ENCODE measurements at places on chromosomes 12 and 14.

DNA sequence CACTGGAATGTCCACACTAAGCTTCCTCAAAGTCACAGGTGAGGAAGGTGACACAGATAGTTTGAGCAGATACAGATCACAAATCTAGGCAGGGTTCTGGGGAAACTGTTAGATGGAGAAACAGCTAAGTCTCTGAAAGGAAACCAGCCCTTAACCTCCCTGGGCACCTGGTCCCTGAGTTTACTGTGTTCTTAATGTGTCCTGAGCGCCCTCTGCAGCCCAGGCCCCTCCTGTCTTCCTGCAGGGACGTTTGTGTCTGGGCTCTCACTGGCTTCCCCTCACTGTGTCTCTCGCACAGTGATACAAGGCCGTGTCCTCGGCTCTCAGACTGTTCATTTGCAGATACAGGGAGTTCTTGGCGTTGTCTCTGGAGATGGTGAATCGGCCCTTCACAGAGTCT, 684.3 kb downstream of the TMEM121 start:
- no peak for DNase-seq

DNA sequence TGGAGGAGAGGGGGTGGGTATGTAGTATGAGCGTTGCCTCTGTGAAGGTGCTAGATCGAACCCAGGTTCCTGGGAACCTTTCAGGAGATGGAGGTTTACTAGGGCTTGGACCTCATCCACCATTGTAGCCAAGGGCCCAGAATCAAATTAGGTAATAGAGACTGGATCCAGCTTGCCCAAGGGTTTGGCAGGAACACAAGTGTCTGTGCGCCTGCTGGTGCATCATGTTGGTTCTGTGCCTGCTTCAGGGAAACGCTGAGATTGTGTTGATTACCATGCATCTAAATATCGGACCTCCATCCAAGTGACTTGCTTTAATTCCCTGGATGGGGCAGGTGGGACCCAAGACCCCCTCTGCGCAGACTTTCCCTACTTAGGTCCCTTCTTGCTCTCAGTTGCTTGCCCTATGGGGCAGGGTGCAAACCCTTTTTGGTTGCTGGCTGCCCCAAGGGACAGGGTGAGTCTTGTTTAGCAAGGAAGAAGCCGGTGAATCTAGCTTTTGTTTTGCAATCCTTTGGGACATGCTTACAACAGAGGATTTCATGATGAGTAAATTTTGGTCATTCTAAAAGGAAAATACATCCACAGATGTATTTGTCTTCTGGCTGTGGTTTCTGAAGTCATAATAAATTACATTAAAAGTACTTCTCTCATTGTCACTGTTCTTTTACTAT, 189.8 kb upstream of the PRICKLE1 start:
- DNase-seq = no peak

- no peak for DNase-seq
Measured at GRCh38 chr14:82626156-82627066, 1092.8 kb upstream of the SEL1L start.

DNA sequence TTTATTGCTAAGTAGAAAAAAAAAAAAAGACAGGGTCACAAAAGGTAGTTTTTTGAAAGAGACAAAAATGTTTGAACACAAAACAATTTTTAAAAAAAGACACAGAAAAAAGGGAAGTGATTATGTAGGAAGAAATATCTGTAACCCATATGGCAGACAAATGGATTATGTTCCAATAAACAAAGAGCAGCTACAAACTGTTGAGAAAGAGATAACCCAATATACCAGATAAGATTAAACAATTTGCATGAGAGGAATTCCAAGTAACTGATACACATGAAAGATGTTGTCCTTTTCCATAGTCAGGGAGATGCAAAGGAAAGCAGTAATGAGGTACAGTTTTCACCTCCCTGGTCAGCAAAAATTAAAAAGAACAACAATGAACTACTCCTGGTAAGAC, 44.9 kb downstream of the PTPRR start:
- DNase-seq = no peak

DNA sequence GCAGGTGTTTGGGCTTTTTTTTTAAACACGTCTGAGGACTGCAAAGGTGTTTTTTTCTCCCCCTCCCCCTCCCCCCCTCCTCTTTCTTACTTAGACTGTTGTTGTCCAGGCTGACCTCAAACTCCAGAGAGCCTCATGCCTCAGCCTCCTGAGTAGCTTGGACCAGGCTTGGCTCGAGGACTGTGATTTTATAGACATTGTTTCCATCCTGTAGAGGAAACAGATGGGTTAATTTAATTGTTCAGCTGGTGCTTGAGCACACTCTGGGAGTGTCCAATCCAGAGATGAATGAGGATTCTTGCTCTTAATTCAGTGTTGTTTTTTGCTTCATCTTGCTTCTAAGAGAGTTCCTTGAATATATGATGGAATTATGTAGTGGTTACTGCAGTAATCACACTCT, 42.1 kb downstream of the RASSF3 start:
- no peak for DNase-seq

- DNase-seq = no peak
Measured at GRCh38 chr14:106459971-106460730, 933.8 kb downstream of the TMEM121 start.

DNA sequence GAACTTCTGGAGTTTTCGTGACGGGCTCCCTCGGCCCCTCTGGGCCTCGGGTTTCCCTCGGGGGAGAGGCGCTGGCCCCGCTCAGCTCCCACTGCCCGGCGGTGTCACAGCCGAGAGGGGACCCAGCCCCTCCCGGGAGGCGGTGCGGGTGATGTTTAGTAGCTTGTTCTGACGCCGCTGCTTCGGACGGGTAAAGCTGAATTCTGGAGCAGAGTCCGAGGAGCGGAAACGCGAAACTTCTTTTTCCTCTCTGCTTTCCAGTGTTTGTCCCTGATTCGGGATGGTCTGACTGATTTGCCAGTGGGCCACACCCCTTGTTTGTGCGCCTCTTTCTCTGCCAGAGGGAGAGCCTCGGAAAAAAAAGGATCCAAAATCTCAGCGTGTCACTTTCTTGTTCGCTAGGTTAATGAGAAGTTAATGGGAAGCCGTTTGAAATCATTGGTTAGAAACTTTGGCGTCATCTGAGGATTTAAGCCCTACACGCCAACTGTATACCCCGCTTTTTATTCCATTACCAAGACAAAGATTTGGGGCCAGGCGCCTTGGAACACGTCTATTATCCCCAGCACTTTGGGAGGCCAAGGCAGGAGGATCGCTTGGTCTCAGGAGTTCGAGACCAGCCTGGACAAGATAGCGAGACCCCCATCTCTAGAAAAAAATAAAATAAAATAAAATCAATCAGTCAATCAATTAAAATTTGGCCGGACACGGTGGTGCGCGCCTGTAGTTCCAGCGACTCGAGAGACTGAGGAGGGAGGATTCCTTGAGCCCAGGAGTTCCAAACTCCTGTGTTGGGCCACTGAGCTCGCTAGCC, 756 bp downstream of the TULP3 start:
- peak; percentile 38 for DNase-seq

DNA sequence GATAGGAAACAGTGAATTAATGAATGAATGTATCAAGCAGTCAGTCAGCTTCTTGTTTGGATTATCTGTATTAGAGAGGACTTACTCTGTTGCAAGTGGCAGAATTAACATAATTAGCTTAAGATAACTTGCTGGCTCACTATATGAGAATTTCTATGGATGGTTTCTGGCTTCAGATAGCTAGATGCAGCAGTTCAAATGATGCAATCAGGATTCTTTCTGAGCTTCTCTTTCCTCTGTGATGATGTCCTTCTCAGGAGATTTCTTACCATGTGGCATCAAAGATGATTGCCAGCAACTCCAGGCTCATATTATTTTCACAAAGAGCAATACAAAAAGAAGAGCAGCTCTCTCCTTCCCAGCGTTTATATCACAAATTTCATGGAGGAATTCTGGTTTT, 30.7 kb downstream of the FRMD6 start:
- no peak for DNase-seq

DNA sequence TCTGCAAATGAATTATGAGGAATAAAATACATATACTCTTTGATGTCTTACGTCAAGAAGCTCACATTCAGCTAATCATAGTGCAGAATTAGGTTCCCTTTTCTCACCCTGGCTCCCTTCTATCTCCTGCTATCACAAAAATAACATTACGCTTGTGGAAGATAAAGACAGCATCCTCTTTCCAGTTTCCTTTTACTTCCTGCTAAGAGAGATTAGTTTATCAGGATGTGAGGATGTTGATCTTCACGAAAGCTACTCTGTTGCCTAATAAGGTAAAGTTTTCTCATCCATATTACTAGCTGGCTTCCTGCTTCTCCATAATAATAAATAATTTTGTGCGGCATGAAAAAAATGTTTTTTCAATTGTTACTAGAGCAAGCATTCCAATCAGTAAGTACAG, 217.7 kb upstream of the DCN start:
- DNase-seq = no peak

GRCh38 chr14:42504433-42504832, 897.8 kb downstream of the LRFN5 start:
- no peak for DNase-seq

DNA sequence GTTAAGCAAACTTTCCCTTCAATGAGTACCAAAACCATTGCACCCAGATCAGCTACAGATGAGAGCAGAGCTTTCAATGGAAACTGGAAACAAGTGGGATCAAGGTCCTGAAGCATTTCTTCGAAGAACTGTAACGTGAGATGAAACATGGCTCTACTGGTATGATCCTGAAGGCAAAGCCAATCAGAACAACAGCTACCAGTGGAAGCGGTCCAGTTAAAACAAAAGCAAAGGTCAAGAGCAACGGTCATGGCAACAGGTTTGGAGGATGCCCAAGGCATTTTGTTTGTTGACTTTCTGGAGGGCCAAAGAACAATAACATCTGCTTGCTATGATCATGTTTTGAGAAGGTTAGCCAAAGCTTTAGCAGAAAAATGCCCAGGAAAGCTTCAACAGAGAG, 137.9 kb upstream of the CPSF6 start:
- DNase-seq = no peak

DNA sequence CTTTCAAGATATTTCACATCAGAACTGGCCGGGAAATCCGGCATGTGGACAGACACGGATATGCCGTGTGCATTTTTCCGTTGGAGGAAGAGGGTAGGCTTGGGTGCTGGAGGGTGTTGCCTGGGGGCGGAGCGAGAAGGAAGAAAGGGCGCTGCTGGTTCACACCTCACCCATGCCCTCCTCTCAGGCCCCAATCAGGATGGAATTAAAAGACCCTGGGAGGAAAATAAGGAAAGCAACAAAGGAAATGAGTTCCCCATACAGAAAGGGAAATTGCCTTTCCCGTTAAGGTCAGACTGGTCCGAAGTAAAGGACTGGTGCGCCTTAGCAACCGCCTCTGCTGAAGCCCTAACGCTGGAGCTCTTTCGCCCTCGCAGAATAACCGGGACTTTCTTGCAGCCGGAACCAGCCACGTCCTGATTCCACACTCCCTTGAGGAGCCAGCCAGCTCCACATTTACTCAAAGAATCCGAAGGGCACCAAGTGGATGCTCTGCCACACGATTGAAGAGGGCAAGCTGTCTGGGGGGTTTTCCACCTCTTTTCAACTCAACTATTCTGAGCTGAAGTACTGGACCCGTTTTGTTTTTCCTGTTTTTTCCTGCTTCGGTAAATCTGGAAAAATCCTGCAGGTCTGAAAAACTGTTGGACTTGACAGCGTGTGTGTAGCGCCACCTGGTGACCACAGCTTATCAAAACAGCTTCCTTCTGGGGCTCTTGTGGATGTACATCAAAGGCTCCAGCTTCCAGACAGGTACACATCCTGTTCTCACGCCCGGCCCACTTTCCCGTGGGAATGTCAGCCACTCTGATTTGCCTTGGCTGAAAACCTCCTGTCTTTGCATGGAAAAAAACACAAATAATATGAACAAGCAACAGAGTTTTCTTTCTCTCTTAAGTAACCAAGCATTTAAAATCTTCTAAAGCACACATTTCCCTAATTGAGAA, 37.6 kb upstream of the BCL2L14 start:
- peak; percentile 79 for DNase-seq

DNA sequence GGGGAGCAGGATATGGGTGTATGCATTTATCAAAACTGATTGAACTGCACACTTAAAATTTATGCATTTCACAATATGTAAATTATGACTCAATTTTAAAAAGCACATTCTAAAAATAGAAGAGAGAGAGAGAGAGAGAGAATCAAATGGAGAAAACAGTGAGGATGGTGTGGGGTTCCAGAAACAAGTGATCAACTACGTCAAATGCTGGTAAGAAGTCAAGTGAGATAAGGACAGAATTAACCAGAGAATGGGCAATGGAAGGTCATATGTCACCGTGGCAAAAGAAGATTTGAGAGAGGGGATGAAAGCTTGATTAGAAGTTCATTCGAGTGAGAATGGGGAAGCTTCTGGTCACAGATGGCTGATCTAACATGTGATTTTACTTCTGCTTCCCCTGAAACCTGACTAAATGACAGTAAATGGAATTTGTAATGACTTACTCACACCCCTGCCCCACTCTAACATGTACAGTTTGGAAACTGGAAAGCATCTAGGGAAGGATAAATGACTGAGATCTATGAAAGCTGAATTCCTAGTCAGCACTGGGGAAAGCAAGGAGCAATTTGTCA, 276.5 kb upstream of the AMIGO2 start:
- no peak for DNase-seq

DNA sequence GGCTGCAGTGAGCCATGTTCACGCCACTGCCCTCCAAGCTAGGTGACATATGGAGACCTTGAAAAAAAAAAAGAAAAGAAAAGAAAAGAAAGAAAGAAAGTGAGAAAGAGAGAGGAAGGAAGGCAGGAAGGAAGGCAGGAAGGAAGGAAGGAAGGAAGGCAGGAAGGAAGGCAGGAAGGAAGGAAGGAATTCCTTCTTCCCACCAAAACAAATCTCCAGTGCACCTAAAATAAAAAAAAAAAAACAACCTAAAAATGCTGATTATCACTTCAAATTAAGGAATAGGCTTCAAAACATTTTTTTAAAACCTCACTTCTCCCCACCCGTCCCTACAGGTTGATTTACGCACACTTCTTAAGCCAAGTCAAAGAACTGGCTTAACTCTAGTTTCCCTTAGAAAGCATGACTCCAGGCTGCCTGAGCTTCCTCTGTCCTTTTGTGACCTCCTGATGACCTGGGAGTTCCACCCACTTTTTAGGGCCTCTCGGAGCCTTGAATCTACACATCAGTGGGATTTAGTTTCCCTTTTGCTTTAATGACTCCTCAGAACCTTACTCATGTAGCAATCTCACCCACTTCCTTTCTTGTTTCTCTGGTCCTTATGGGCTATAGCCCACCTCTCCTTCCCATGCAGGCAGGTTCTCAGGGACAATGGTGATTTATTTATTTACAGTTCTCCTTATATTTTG, 18.6 kb downstream of the DUSP6 start:
- DNase-seq = no peak

- no peak for DNase-seq
Measured at GRCh38 chr12:2605301-2605700, 189.5 kb upstream of the FKBP4 start.

GRCh38 chr14:61511558-61511948, 183.8 kb upstream of the HIF1A start:
- DNase-seq = no peak

- DNase-seq = no peak
Measured at GRCh38 chr14:84657911-84658310, 872.0 kb upstream of the FLRT2 start.

DNA sequence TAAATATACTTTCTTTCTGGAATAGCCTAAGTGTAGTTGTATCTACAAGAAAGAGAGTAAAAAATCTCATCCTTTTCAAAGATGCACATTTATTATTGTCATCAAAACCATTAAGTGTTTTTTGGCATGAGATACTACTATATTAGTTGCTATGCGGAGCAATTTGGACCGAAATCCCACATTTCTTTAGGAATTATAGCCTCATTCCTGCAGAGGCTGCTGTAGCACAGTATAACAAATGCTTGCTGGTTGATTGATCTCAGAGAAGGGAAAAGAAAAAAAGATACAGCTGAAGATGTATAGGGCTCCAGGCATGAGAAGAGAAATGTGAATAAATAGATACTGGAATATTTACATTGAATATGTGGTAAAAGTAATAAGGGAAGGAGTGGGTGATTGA, 36.0 kb downstream of the RHOJ start:
- no peak for DNase-seq
